LHCN-M2 (cell line): ENCODE measurements at places on chromosomes 12 and 14. TPM values are rescaled to one million over a fixed set of nuclear protein-coding genes. Genes with fewer than 3 reads are reported as not detected.

DNA sequence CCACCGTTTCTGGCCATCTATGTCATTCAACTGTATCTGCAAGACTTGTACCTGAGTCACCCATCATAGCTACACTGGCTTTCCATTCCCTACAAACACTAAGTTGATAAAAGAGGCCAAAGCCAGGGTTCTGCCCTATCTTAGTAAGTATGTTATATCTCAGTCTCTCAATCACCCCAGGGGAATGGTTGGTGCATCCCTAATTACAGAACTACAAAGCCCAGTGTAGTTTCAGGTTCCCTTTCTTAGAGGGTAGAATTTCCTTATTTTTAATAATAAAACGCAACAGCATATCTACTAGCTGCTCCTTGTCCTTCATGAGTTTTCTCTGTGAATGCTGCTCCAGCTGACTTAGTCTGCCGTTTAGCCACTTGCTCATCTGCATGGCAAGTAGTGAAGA is 57.6 kb downstream of the ST8SIA1 start:
- no peak for DNase-seq

DNA sequence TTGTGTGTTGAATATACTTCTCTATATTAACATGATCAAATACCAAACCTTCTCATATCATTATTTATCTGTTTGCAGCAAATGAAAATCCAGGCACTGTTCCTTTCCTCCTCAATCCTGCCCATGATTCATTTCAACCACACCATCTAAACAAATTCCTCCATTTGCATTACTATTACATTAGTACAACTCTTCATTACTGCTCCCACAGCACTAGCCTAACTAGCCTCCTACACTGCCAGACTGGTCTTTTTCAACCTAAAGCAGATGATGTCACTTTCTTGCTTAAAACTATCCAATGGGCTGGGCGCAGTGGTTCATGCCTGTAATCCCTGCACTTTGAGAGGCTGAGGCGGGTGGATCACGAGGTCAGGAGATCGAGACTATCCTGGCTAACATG is 117.3 kb upstream of the MYF6 start:
- no peak for DNase-seq

GRCh38 chr14:103243764-103244737 is 90.0 kb upstream of the EIF5 start:
- DNase-seq: no peak

Gene ZFHX2
- 0.29 and 0.32 TPM in 2 replicates for total RNA-seq

Gene CLEC9A
- not detected in 2 replicates for total RNA-seq
